ENCODE measurements at places on chromosomes 4 and X.

DNA sequence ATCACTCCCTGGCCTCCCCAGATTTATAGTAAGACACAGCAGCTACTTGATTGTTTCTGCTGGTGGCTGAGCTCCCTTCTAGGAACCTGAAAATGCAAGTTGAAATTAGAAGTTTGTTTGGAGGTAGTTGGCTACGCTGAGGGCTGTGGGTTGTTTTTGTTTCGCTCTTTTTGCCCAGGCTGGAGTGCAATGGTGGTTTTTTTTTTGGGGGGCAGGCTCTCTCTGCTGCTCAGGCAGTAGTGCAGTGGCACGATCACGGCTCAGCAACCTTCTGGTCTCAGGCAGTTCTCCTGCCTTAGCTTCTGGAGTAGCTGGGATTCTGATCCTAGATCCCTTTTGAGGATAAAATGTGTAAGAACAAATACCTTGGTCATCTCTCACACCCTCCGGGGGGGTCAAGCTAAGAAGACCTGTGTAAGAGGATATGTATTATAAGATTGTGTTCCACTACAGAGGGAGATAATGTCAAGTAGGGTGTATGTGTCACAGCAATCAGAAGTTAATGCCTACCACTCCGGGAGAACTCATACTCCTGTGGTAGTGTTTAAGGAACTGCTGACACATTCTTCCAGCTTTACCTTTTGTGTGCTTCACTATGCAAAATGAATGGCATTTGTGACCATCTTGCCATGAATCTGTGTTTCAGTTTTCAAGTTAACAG, 9.7 kb downstream of the JADE1 start:
- DNase-seq: no peak

DNA sequence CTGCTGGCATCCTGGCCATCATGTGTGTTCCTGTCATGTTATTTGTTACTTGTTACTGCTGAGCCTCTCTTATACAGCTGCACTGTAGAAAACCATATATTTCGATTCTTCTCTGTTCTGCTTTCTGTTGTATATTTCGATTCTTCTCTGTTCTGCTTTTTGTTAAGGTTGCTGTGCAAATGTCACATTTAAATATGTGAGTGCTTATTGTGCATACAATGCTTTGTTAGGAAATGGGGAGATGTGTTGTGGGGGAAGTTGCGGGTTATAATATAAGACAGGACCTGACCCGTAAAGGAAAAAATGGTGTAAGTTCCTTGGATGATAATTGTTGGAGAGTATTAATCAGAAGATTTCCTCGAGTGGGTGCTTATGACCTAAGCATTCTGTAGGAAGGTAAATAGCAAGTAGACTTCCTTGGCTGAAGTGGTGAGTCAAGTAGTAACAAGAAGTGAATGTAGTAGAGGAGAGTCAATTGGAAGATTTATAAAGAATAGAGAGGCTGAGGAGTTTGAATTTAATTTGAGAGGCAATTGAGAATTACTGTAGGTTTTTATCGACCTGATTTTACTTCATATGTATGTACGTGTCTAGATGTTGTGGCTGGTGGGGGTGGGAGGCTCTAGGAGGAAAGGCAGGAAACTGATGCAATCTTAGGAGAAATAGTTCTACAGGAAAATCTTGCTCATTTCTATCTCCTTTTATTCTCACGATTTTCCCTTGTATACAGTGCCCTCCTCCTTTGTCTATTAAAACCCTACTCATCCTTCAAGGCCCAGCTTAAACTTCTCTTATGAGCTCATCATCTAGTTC, 8.5 kb downstream of the OGT start:
- no peak for DNase-seq

DNA sequence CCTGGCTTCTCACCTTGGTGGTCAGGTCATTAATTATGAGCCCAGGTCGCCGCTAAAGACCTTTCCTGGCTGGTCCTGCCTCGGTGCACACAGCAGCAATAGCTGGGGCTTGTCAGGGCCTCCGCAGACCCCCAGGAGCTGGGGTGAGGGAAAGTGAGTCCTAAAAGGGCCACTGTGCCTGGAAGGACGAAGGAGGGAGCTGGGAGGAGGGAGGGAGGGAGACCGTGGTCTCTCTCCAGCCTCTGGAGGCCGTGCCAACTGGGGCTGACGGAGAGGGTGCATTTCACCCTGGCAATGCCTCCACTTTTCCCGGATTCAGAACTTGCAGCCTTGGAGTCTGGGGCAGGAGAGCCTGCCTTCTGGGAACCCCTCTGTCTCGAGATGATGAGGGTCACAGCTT, 60.4 kb downstream of the CRLF2 start:
- no peak for DNase-seq

DNA sequence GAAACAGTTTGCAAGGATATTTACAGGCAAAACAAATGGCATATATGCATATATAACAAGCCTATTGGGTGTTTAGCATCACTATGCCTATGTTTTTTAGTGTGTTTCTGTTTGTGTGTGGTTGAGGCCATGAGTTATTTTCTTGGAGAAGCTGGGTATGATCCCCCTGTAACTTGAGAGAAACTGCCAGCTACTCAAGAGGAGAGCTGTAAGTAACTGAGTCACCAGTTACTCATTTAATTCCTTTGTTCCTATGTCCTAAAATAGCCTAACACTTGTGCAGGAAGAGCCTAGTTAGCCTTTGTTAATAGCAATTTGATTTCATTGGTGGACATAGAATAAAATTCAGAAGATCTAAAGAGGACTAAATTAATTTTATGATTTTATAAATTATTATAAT, 79.1 kb downstream of the PWWP3B start:
- DNase-seq: no peak

Measured in stimulated activated CD8-positive, alpha-beta memory T cell treated with anti-CD3 and anti-CD28 coated beads, Interleukin-4, amount 100 ng/mL, for 4 hours (primary cell).